ENCODE measurements at places on chromosomes 5 and 9.

DNA sequence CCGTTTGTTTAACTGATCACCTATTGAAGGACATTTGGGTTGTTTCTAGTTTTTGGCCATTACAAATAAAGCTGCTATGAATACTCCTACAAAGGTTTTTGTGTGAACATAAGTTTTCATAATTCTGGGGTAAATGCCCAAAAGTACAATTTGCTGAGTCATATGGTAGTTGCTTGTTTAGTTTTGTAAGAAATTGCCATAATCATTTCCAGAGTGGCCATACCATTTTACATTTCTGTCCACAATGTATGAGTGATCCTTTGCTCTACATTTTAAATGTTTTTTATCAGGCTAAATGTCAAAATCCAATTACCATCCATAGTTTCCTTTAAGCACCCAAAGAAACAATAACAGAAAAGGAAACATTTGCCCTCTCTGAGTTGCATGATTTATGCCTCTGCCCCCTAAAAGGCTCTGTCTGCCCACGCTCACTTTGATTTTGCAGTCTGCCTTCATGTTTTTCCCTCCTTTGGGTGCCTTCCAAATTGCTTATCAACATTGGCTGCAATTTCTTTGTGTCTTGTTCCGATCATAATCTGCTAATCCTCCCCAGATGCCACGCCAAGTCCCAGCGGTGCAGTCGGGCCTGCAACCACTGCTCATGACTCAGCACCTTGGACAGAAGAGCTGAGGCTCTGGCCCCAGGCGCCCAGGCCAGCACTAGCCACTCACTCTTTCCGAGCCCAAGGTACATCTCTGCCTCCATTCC is 339.2 kb downstream of the PIK3R1 start:
- DNase-seq = no peak

- DNase-seq = no peak
These were observed 21.7 kb downstream of the FEM1C start for GRCh38 chr5:115522832-115523403.

GRCh38 chr5:39716532-39717028 is 291.8 kb upstream of the DAB2 start:
- DNase-seq = no peak

- no peak for DNase-seq
These were observed 458.6 kb downstream of the ZNF608 start for GRCh38 chr5:124287813-124288212.

- no peak for DNase-seq
These were observed 463.5 kb downstream of the KCTD16 start for GRCh38 chr5:144634138-144634537.

DNA sequence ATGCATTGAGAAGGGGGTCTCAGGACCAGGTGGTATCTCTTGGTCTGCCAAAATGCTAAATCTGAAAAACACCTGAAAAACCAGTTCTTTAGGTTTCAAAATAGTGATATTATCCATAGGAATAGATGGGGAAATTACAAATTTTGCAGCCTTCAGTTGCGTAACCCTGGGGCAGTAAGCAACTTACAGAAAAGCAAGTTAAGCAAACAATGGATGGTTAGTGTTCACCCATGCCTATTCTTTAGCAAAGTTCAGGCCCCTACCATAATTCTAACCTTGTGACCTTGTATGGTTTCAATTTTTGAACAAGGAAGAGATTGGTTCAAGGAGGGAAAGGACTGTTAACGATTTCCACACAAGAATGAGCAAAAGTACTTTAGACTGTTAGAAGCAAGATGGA is 24.5 kb downstream of the GLRX start:
- no peak for DNase-seq

DNA sequence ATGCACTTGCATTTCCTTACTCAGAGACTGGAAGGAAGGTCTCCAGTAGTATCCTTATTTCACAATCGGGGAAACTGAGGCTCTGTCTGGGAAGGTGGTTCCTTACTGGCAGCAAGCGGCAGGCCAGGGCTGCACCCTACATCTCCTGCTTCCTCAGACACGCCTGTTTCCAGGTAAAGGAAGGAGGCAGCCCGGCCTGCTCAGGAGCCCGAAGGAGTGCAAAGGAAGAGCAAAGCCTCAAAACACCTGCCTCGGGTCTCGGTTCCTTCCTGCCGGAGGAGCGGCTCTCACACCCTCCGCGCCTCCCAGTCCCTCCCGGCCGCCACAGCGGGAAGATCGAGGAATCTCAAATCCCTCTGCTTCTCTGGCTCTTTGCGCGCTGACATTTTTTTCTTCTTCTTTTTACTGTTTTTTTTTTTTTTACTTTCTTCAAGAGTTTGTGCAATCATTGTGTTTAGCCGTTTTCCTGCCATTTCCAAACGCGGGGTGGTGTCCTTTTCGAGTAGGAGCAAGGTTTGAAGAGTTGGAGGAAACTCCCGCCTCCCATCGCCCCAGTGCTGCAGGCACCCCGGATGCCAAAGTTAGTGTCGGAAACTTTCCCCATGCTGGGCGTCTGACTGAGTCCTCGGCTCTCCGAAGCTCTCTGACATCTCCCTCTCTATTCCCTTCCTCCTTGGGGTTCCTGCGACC is 1.0 kb downstream of the GGTA1 start:
- DNase-seq = no peak

- no peak for DNase-seq
These were observed 135.2 kb downstream of the PCSK1 start for GRCh38 chr5:96297867-96298266.

GRCh38 chr9:27483576-27483975 is 40.5 kb upstream of the IFNK start:
- DNase-seq = no peak

- no peak for DNase-seq
These were observed 143.2 kb downstream of the HMHB1 start for GRCh38 chr5:143955141-143955540.

GRCh38 chr5:9624196-9624947 is 5.8 kb downstream of the TAS2R1 start:
- DNase-seq = no peak

GRCh38 chr5:1246711-1247431 is 21.7 kb downstream of the SLC6A18 start:
- DNase-seq = no peak

DNA sequence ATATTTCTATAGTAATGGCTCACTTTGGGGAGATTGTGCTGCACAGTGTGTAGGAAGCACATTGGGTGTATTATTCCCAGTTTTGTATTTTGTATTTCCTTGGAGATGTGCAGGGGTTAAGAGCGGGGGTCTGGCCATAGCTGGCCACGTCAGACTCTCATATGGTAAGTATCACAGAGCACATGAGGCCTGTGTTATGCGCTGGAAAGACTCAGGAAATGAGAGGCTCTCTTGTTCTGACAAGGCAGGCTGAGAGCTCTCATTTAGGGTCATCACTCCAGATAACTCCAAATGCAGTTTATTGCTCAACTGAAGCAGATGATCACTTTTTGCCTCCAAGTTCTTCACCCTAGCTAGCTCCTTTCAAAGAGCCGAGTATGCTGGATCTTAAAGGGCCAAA is 205.7 kb downstream of the NTRK2 start:
- no peak for DNase-seq

GRCh38 chr5:83919071-83920041 is 198.7 kb upstream of the HAPLN1 start:
- DNase-seq = no peak

- no peak for DNase-seq
These were observed 626 bp downstream of the PSD2 start for GRCh38 chr5:139796061-139796806.

- no peak for DNase-seq
These were observed 170.1 kb upstream of the S1PR3 start for GRCh38 chr9:88821033-88821745.

DNA sequence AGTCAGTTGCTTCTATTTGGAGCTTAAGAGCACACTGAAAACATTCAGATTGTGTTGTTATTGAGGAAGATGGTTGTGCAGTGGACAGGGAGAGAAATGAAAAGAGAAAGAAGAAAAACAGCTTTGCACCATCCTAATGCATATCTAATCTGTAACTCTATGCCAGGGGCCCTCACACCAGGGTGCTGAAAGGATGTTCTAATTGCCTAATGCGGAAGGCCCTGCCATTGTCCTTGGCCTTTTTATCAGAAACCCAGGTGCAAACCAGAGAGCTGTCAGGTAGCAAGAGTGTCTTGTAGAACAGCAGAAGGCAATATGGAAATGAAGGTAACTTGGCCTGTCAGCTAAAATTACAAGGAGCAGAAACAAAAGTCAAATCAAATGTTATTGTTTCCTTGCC is 384.5 kb upstream of the PIK3R1 start:
- DNase-seq = no peak

DNA sequence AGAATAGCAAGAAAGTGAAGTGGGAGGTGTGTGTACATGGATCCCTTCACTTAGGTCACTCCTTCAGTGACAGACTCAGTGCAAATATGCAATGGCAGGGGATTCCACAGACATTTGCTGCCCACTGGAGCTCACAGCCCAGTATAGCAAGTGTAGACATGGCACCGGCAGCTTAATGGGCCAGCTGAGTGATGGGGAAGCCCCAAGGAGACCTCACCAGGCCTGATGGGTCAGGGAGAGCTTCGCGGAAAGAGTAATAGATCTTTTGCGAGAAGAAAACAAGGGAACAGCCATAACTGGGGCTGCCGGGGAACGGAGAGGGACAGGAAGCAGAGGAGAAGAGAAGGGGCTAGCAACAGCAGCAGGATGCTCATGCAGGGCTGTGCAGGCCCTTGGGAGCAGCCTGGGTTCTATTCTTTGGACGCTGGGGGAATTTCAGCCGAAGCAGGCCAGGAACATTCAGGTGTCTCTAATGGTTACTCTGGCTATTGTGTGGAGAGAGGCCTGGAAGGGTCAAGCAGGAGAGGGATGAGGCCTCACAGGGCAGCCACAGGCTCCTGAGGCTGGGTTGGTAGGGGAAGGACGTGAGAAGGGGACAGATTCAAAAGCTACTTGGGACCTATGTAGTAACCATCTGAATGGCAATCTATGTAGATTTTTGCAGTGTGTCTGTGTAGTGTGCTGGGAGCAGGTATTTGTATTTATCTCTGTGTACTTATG is 27.0 kb downstream of the TCF7 start:
- DNase-seq = no peak

- no peak for DNase-seq
These were observed 1.4 kb downstream of the NDUFA8 start for GRCh38 chr9:122158202-122158601.

DNA sequence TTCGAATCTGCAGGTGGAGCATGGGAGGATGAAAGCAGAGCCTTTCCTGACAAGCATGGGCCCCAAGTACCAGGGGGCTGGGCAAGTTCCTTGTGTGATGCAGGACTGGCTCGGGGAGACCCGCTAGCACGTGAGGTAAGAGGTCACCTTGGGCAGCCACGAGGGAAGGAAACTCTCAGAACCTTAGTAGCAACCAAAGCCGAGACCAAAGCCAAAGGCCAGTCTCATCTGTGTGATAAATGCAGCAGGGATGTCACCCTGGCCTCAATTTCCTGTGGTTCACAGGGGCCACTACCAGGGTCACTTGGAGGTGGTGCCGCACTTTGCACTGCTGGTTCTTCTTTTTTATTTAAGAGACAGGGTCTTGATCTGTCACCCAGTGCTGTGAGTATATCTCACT is 39.5 kb downstream of the PRRT1B start:
- DNase-seq = no peak

DNA sequence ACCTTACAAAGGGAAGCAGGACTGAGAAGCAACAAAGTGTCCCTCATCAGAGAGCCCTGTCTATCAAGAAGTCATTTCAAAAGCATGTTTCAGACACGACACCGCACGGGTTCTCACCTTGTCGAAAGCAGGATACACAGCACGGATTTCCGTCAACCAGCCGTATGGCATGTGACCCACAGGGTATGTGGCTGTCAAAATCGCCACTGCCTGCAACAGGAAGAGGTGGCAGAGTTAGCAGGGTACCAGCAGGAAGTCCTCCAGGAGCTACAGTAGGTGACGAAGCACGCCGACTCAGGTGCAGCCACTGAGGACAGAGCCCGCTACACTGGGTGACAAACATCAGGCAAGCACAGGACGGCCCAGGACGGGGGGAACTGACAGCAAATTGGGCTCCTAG is 81.2 kb downstream of the OTULIN start:
- DNase-seq = no peak

GRCh38 chr9:6655036-6655435 is 9.5 kb upstream of the GLDC start:
- no peak for DNase-seq

- DNase-seq = no peak
These were observed 21.2 kb downstream of the RNF130 start for GRCh38 chr5:180050121-180050940.

DNA sequence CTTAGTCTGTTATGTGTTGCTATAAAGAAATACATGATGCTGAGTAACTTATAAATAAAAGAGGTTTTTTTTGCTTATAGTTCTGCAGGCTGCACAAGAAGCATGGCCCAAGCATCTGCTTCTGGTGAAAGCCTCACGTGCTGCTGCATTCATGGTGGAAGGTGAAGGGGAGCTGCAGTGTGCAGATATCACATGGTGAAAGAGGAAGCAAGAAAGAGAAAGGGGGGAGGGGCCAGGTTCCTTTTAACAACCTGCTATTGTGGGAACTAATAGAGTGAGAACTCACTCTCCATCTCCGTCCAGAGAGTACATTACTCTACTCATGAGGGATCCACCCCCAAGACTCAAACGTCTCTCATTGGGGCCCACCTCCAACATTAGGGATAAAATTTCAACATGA is 12.5 kb upstream of the PARP8 start:
- DNase-seq = no peak

GRCh38 chr5:140690376-140690932 is 716 bp downstream of the HARS1 start:
- no peak for DNase-seq

DNA sequence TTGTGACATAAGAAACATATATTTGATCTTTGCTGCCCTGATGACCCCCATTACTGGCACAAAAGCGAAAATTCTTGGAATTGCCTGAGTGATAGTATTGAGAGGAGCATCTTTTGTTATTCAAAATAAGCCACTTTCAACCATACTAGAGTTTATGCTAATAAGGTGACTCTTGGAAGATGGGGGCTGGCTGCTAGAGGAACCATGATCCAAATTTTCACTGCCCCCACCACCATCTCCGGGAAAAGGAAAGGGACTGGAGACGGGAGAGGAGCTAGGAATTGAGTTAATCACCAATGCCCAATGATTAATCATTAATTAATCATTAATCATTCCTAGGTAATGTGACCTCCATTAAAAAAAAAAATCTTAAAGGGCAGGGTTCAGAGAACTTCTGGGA is 25.6 kb downstream of the FBXW11 start:
- DNase-seq = no peak

GRCh38 chr5:177510567-177511053 is 984 bp upstream of the DOK3 start:
- DNase-seq = no peak

DNA sequence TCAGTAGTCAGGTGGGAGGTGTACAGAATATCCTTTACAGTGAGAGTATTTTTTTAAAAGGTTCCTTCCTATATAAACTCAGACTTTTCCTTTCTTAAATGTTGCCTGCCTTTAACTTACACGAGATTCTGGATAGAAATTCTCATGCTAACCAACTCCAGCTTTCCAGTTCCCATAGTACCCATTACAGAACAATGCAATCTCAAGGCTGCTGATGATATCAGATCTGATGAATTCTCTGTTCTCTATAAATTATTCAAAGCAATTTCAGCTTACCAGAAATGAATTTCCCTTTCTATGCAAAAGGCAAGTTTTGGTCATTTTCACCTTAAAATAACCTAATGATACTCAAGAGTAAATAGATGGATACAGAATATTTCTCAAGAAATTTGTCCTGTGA is 90.3 kb downstream of the NUDT12 start:
- no peak for DNase-seq
